ENCODE measurements at places on chromosomes 13 and 19. TPM values are rescaled to one million over a fixed set of nuclear protein-coding genes. Genes with fewer than 3 reads are reported as not detected.
A peak's percentile ranks its signal among the peaks of the same experiment; 100 is the strongest.

The COMMD6 gene
- total RNA-seq, result 29.4 TPM

The MEIOSIN gene
- total RNA-seq, result not detected

DNA sequence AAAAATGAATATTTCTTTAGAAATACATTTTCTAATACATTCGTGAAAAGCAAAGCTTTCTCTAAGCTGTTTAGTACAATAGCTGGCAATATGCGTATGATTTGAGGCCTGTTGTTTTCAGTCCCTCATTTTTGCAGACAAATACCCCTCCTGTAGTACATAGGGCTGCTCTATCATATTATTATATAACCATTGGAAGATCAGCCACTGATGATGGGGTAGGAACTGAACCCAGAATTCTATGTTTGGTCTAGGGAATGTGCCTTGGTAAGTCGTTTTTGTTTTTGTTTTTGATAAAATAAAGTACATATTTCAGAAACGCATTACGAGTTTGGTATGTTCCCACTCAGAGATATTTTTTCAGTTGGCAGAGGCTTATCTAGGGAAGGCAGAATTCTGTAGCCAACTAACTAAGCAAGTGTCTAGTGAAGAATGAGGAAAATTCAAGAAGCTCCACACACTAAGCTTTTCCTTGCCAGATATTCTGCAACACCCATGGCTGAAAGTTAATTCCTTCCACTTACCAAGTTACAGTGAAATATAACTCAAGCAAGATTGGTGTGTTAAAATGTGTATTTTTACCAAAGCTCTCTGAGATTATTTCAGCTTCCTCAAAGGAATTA, 656.9 kb upstream of the MIR17HG start:
- no peak overlapping the region for H3K4me3 ChIP-seq
- H3K27me3 ChIP-seq, result no peaks in the 10 kb centered on the region
- no peaks in the 10 kb centered on the region for H3K36me3 ChIP-seq
- no peak for DNase-seq

DNA sequence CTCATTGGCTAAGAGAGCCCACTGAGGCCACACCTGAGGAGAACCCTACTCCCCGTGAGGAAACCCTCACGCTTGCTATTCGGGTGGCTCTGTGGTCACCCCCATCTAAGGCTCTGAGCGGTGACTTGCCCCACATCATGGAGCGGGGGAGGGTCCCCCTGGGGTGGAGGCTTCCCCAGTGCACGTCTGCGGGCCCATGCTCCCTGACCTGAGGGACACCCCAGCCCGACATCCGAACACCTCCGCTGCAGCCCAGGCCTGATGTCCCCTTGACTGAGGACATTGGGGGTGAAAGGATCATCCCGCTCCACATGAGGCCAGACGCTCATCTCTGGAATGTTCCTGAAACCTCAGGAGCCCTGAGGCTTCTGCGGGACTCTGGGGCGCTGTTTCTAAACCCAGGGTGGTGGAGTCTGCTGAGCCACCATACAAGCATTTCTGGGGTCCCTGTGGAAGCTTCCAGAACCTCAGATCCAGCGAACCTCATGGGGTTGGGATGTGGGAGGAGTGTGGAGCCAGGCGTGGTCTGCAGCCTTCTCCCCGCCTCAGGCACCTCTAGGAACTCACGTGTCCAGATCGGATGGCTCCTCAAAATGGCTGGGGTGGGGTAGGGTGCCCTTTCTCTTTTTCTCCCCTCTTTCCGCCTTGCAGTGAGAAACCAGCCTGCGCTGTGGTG, 19.9 kb downstream of the TMED1 start:
- H3K27ac ChIP-seq, result peak overlapping the region; percentile 64
- H3K4me1 ChIP-seq, result peaks cover 4% of the 10 kb centered on the region
- no peaks in the 10 kb centered on the region for H3K36me3 ChIP-seq
- no peak overlapping the region for H3K4me3 ChIP-seq
- DNase-seq, result no peak
- H3K27me3 ChIP-seq, result no peaks in the 10 kb centered on the region

DNA sequence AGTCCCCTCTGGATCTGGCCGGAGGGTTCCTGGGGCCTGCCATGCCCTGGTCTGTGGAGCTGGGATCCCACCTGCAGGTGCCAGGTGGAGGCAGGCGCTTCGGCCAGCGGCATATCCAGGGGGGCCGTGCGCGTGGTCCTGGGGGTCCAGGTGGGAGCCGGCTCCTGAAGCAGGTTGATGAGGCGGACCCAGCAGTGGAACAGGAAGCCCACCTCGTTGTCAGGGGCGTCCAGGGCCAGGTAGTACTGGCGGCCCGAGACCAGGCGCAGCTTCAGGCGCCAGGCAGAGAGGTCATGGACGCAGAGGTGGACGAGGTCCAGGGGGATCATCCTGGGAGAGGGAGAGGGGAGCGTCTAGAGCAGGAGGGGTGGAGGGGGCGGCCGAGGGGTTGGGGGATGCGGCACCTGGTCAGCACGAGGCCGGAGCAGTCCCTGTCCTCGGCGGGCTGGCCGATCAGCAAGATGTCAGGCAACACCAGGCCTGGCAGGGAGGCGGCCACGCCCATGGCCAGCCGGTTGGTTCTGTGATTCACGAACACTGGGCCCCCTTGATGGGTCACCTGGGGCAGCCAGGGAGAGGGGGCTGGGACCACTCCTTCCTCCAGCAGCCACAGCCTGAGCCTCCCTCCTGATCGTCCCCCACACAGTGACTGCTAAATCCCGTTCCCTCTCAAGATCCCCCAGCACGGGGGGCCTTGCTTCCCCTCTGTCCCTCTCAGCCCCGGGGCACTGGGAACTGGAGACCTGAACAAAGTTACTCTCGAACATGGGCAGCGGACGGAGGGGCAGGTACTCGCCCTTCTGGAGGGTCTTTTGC, 678 bp downstream of the GARIN5B start:
- H3K4me1 ChIP-seq, result no peaks in the 10 kb centered on the region
- no peak overlapping the region for H3K27ac ChIP-seq
- no peak overlapping the region for H3K4me3 ChIP-seq
- no peaks in the 10 kb centered on the region for H3K36me3 ChIP-seq
- H3K27me3 ChIP-seq, result peaks cover 2% of the 10 kb centered on the region
- DNase-seq, result no peak

- no peaks in the 10 kb centered on the region for H3K27me3 ChIP-seq
- H3K36me3 ChIP-seq, result no peaks in the 10 kb centered on the region
- H3K4me3 ChIP-seq, result no peak overlapping the region
- H3K27ac ChIP-seq, result no peak overlapping the region
- no peaks in the 10 kb centered on the region for H3K4me1 ChIP-seq
These were observed 23.7 kb downstream of the SLC6A16 start for GRCh38 chr19:49301165-49301865.

The RXFP2 gene
- total RNA-seq, result not detected

The FGF22 gene
- total RNA-seq, result not detected

GRCh38 chr19:5676105-5676771, 4.1 kb downstream of the MICOS13 start:
- no peaks in the 10 kb centered on the region for H3K36me3 ChIP-seq
- no peak overlapping the region for H3K27ac ChIP-seq
- peak; percentile 56 for DNase-seq
- H3K4me1 ChIP-seq, result peaks cover 19% of the 10 kb centered on the region
- no peaks in the 10 kb centered on the region for H3K27me3 ChIP-seq
- H3K4me3 ChIP-seq, result no peak overlapping the region

- no peak overlapping the region for H3K27ac ChIP-seq
- no peaks in the 10 kb centered on the region for H3K27me3 ChIP-seq
- H3K36me3 ChIP-seq, result no peaks in the 10 kb centered on the region
- H3K4me1 ChIP-seq, result no peaks in the 10 kb centered on the region
These were observed 67.7 kb downstream of the KCTD15 start for GRCh38 chr19:33864311-33864850.

The S1PR4 gene
- 0.87 TPM for total RNA-seq

- H3K27me3 ChIP-seq, result no peaks in the 10 kb centered on the region
- H3K36me3 ChIP-seq, result no peaks in the 10 kb centered on the region
- no peak overlapping the region for H3K4me3 ChIP-seq
- H3K4me1 ChIP-seq, result peaks cover 21% of the 10 kb centered on the region
- DNase-seq, result no peak
These were observed 687 bp downstream of the PLEKHA4 start for GRCh38 chr19:48867746-48868113.

GRCh38 chr13:73092829-73093228, 34.0 kb downstream of the KLF5 start:
- no peak overlapping the region for H3K4me3 ChIP-seq
- no peaks in the 10 kb centered on the region for H3K27me3 ChIP-seq
- no peaks in the 10 kb centered on the region for H3K4me1 ChIP-seq
- no peaks in the 10 kb centered on the region for H3K36me3 ChIP-seq
- H3K27ac ChIP-seq, result no peak overlapping the region
- DNase-seq, result no peak

DNA sequence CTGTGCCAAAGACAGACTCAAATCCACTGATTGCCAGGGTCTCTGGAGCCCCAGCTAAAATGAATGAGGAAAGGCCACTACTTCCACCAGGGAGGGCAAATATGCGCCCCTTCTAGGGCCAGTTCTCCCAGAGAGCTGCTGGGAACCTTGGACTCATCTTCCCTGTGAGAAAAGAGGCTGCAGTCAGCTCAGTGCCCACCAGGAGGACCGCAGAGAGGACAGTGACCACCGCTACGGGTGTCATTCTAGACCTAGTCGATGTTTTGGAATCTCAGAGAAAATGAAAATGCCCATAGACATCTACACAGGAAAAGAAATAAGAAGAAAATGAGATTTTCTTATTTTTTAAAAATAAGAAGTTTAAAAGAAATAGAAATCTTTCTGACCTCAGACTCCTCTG, 235.1 kb downstream of the UQCRFS1 start:
- no peak overlapping the region for H3K27ac ChIP-seq
- H3K36me3 ChIP-seq, result no peaks in the 10 kb centered on the region
- no peak overlapping the region for H3K4me3 ChIP-seq
- no peaks in the 10 kb centered on the region for H3K27me3 ChIP-seq
- H3K4me1 ChIP-seq, result no peaks in the 10 kb centered on the region

DNA sequence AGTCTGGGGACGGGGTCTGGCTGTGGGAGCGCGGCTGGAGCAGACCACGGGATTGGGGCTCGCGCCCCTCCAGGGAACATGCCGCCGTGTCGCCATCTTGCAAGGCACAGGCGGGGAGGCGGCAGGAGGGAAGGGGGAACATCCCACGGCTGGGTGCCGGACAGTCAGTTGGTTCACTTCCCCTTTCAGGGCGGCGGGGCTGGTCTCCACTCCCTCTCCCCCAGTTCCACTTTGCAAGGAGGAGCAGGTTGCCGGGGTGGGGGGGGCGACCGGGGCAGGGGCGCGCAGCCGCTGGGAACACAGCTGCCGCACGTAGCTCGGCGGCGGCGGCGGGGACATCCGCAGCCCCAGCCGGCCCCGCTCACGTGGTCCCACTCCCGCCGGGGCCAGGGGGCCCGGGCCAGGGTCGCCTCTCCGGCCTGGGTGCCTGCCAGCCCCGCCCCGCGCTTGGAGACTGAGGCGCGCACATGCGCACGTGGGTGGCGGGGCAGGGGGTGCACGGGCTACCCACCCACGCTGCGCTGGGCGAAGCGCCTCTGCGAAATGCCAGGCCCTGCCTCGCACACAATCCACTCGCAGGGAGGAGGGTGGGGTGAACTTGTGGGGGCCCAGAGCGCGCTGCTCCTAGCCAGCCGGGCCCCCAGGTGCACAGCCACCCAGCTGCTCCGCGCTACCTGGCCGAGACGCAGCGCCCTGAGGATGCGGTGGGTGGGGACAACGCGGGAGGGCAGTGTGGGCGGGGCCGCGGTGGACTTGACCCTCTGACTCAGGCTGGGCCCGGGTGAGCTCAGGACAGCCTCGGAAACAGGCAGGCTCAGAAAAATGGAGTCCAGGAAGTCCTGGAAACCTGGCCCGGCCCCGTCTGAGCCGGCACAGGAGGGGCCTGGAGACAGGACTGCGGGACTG, 6.4 kb downstream of the KLF16 start:
- no peaks in the 10 kb centered on the region for H3K36me3 ChIP-seq
- peak; percentile 53 for DNase-seq
- H3K27me3 ChIP-seq, result peaks cover 6% of the 10 kb centered on the region
- H3K4me3 ChIP-seq, result peak overlapping the region; percentile 50

The FRY gene
- 10.1 TPM for total RNA-seq

The STOML3 gene
- total RNA-seq, result not detected

DNA sequence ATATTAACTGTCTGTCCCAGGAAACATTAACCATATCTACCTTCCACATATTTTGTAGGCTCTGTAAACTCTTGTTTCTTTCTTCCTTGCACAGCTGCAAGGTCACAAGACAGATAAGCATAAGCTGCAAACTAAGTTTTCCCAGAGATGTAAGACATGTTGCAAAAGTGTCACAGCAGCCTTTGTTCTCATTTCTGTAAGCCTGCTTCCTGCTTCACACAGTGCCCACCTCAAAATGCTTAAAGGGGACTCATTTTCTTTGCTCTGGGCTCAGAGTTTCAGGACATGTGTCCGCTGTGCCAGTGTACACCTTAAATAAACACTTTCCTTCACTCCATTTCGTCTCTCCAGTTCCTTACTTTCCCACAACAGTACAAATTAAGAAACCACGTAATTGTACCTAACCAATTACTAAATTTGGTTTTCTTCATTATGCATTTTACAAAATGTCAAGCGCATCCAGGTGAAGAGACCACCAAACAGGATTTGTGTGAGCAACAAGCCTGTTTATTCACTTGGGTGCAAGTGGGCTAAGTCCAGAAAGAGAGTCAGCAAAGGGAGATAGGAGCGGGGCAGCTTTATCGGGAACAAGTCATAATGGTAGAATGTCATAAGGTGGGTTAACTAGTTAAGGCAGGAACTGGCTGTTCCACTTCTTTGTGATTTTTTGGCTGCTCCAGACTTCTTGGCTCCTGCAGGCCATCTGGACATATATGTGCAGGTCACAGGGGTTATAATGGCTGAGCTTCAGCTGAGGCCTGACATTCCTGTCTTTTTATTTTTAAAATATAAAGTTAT, 12.7 kb upstream of the ZNF431 start:
- no peaks in the 10 kb centered on the region for H3K36me3 ChIP-seq
- no peaks in the 10 kb centered on the region for H3K27me3 ChIP-seq
- no peaks in the 10 kb centered on the region for H3K4me1 ChIP-seq

DNA sequence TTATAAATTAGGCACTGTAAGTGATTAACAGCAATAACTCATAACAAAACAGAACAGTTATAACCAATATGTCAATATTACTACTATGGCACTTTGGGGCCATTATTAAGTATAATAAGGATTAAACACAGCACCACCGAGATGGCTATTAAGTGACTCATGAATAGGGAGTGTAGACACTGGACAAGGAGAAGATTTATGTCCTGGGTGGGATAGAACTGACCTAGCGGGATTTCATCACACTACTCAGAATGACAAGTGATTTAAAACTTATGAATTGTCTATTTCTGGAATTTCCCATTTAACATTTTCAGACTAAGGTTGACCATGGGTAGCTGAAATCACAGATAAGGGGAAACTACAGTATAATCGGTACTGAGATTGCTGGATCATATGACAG, 79.0 kb upstream of the SLC7A1 start:
- no peak overlapping the region for H3K27ac ChIP-seq
- H3K4me3 ChIP-seq, result no peak overlapping the region
- DNase-seq, result no peak
- H3K36me3 ChIP-seq, result no peaks in the 10 kb centered on the region
- no peaks in the 10 kb centered on the region for H3K4me1 ChIP-seq

The TMEM150B gene
- 3.3 TPM for total RNA-seq

The TMEM255B gene
- total RNA-seq, result 0.47 TPM

- H3K36me3 ChIP-seq, result no peaks in the 10 kb centered on the region
- no peak overlapping the region for H3K4me3 ChIP-seq
- H3K27ac ChIP-seq, result no peak overlapping the region
- peaks cover 14% of the 10 kb centered on the region for H3K4me1 ChIP-seq
- DNase-seq, result no peak
- no peaks in the 10 kb centered on the region for H3K27me3 ChIP-seq
These were observed 84.3 kb downstream of the SIPA1L3 start for GRCh38 chr19:37991176-37991835.

GRCh38 chr19:56474308-56474707, 2.8 kb downstream of the ZNF667 start:
- DNase-seq, result no peak
- no peaks in the 10 kb centered on the region for H3K27me3 ChIP-seq
- no peak overlapping the region for H3K4me3 ChIP-seq
- H3K4me1 ChIP-seq, result peaks cover 5% of the 10 kb centered on the region
- no peaks in the 10 kb centered on the region for H3K36me3 ChIP-seq
